Heart right ventricle (tissue), 16 donors: ENCODE measurements at places on chromosomes 12 and 14. TPM values are rescaled to one million over a fixed set of nuclear protein-coding genes. Genes with fewer than 3 reads are reported as not detected.

- DNase-seq, result no peak
These were observed 232.0 kb downstream of the GRIN2B start for GRCh38 chr12:13749389-13749788.

Gene NRIP2
- total RNA-seq, result 1.4 TPM

Gene EIF2B2
- total RNA-seq, result 25.9 TPM

DNA sequence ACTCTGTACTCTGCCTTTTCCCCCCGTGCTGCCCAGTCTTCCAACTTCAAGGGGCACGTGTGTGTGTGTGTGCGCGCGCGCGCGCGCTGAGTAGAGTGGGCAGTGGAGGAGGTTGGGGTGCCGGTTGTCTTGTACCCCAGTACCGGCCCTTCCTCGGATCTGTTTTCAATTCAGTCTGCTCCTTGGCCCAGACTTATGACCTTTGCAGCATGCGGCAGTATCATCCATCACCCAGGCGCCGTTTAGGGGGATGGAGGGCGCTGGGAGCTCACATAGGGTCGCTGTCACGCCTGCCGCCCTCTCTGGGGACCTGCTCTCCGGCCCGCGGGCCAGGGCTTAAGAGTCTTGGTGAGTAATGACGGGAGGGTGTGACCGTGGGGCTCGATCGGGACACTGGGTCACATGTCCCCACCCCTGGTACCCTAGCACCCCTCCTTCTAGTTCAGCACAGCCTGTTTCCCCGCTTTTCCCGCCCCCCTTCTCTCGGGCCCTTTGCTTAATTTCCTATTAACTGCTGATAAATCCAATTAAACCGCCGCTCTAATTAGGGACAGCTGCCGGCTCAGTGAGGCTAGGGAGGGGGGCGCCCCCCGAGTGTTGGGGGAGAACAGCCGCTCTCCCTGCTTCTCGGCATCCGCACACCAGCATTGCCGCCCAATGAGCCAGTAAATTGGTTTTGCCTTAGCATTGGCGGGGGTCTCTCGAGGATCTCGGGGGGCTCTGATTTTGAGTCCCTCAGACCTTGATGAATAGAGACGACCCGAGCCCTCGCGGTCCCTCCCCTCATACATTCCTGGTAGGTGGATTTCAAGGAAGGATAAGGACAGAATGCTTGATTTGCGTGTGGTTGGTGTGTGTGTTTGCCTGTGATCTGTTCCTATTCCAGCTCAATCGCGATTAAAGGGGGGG is 9.3 kb downstream of the STAC3 start:
- DNase-seq, result no peak
